ENCODE measurements at places on chromosomes 2 and 18. TPM values are rescaled to one million over a fixed set of nuclear protein-coding genes. Genes with fewer than 3 reads are reported as not detected.
A peak's percentile ranks its signal among the peaks of the same experiment; 100 is the strongest.

The SOCS6 gene
- total RNA-seq: 0.60 TPM

The ACADL gene
- total RNA-seq: not detected

DNA sequence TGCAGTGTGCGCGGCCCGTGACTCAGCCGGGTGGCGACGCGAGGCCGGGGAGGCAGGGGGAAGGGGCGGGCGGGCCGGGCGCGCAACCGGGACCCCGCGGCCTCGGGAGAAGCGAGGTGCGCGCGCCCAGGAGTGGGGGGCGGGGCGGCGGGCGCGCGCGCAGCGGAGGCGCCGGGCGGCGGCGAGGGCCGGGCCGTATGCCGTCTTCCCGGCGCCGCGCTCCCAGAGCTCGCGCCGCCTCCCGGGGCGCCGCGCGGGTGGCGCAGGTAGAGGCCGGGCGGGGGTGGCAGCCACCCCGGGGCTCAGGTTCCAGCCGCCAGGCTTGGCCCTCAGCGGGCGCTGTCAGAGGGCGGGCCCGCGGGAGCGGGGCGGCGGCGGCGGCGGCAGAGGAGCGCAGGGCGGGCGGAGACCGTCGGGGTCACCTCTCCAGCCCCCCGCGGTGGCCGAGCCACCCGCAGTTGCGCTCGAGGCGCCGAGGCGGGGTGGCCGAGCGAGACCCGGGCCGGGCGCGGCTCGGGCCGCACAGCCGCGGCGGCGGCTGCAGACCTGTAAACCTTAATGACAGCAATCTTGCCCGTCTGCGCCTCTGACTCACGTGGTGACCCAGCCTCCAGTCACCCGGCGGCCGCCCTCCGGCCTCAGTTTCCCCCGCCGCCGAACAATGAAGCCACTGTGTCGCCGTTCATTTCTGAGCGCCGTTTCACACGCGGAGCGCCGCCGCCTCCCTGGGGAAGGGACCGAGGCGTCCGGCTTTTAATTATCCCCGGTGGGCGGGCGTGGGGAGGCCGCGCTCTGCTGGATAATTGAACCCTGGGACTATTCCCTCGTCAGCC is 25.3 kb upstream of the SMAD7 start:
- H3K4me3 ChIP-seq: peak overlapping the region; percentile 68
- H3K27ac ChIP-seq: no peak overlapping the region
- peaks cover 21% of the 10 kb centered on the region for H3K27me3 ChIP-seq
- H3K4me1 ChIP-seq: peaks cover 5% of the 10 kb centered on the region
- peak; percentile 63 for DNase-seq
- H3K36me3 ChIP-seq: no peaks in the 10 kb centered on the region

GRCh38 chr2:238061315-238062202 is 758 bp downstream of the SCLY start:
- peaks cover 55% of the 10 kb centered on the region for H3K4me1 ChIP-seq
- peak overlapping the region; percentile 90 for H3K4me3 ChIP-seq
- peak; percentile 51 for DNase-seq
- peaks cover 26% of the 10 kb centered on the region for H3K36me3 ChIP-seq

DNA sequence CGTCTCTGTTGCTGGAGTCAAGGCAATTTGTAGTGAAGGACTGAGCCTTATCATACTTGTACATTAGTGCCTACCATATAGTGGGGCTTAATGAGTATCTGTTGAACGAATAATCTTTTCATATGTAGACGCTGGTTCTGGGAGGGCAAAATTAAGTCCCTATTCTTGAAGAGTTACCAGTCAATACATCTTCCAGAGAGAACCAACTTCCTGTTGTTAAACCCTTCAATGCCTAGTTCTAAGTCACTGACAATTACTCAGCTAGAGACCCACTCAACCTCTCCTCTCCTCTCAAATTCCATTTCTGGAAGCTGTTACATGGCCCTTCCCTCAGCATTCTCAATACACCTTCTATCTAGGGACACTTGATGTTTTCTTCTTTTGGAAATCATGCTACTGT is 1.1 kb upstream of the MOB4 start:
- H3K27me3 ChIP-seq: no peaks in the 10 kb centered on the region
- peaks cover 30% of the 10 kb centered on the region for H3K4me1 ChIP-seq
- DNase-seq: no peak
- H3K4me3 ChIP-seq: peak overlapping the region; percentile 98
- peak overlapping the region; percentile 89 for H3K27ac ChIP-seq

DNA sequence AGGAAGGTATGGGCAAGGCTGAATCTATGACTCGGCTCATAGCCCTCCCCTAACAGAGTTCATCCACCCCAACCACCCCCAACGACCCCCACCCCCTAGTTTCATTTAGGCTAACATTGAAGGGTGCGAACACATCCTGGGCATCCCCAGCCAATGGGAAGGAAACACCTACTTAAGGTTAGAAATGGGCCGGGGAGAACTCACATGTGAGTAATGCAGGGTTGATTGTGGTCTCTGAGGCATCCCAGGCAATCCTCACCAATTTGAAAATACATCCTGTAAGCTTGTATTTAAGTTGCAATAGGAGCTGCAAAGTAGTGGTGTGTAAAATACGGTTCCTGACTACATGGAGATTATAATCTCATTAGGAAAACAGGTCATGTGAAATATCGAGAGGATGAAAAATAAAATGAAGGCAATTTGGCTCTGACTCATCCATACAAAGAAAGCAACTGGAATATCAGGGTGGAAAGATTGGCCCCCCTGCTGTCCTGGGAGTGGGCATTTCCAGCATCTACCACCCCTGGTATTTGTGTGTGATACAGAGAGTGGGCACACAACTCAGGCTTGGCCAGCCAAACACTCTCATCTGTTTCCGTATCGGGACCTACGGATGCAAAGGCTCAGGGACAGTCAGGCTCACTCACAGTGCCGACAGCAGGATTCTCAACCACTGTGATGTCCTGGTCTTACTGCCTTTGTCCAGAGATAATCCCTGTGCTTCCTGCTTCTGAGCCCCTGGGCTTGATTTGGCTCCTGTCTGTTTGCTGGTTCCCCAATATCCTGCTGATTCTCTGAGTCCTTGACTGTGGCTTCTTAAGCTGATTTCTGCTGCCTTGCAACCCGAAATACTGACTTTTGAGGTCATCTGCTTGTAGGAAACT is 90.0 kb upstream of the NCKAP5 start:
- H3K4me3 ChIP-seq: no peak overlapping the region
- no peaks in the 10 kb centered on the region for H3K36me3 ChIP-seq
- peaks cover 2% of the 10 kb centered on the region for H3K27me3 ChIP-seq

DNA sequence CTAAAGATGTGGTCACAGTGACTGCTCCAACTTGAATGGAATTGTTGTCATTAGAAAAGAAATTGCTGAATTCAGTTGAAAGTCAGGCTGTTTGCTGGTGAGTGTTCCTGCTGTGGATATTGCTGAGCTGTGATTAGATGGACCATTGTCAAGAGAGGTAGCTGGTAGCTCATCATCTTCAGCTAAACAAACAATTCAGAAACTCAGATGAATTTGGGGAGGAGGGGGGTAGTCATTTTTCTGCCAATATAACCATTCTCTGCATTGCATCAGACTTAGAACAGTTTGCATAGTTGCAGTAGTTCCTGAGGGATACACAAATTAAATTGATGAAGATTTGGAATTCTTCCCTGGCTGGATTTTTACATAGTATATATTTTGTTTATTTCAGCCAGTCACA is 108.3 kb downstream of the MTCL1 start:
- peaks cover 2% of the 10 kb centered on the region for H3K4me1 ChIP-seq
- H3K36me3 ChIP-seq: no peaks in the 10 kb centered on the region
- no peak overlapping the region for H3K27ac ChIP-seq
- no peaks in the 10 kb centered on the region for H3K27me3 ChIP-seq
- DNase-seq: no peak

DNA sequence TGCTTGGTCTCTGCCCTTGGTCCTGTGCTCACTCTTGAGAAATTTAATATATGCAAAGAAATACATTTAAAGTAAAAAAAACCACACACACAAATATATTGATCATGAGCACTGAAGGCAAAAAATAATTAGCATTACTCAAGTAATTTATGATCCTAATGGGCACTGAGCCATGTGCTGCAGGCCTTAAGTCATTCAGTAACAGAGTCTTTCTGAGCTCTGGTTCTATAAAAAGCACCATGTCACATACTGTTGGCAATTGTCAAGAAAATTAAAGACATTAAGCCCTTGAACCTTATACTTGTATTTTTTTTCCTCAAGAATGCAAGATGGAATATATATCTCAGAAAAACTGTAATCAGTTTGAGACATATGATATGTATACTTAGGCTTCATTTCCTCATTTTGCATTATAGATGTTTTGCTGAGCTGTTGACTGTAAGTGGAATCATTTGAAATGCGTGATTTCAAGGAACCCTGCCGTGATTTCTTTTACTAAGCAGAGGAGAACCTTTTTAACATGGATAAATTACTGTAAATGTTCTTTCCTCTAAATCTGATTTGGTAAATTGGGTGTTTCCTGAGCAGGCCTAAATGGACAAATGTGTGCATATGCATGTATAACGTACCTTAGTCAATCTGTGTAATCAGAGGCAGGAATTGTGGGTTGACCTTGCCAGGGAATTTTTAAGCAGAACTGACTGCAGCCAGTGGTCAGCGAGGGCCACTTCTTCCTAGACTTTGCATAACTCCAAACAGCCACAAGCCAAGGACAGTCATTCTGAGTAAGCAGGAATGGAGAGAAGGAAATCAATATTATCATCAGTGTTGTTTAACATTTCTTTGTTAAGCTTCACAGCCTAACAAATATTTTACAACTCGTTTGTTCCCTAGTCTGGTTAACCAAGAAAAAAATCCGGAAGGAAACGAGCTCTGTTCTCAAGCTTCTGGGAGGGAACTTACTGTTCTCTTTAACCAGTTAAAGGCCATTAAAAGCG is 191.5 kb upstream of the ATP5MC3 start:
- no peaks in the 10 kb centered on the region for H3K4me1 ChIP-seq
- H3K27me3 ChIP-seq: peaks cover 15% of the 10 kb centered on the region
- DNase-seq: no peak
- no peak overlapping the region for H3K27ac ChIP-seq
- H3K4me3 ChIP-seq: no peak overlapping the region

GRCh38 chr18:61400016-61400635 is 66.9 kb downstream of the CDH20 start:
- H3K36me3 ChIP-seq: no peaks in the 10 kb centered on the region
- no peak overlapping the region for H3K4me3 ChIP-seq
- no peak overlapping the region for H3K27ac ChIP-seq
- DNase-seq: no peak
- H3K4me1 ChIP-seq: no peaks in the 10 kb centered on the region

DNA sequence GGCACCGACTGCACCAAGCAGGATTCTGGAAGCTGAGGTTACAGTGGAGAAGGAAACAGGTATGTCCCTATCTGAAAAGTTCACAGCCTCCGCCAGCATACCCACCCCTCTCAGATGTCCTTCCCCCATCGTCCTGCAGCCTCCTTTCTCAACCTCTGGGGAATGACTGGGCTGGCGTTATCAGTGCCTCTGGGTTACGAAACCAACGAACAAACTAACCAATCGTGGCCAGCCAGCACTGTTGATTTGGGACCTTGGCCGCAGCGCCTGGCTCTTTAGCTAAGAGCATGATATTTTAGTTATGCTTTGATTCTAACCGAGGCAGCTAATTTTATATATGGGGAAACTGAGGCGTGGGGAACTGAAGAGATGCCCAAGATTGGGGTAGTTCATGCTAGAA is 233.0 kb downstream of the TFCP2L1 start:
- H3K36me3 ChIP-seq: no peaks in the 10 kb centered on the region
- H3K27ac ChIP-seq: no peak overlapping the region
- H3K4me3 ChIP-seq: no peak overlapping the region
- H3K4me1 ChIP-seq: no peaks in the 10 kb centered on the region
- no peaks in the 10 kb centered on the region for H3K27me3 ChIP-seq

DNA sequence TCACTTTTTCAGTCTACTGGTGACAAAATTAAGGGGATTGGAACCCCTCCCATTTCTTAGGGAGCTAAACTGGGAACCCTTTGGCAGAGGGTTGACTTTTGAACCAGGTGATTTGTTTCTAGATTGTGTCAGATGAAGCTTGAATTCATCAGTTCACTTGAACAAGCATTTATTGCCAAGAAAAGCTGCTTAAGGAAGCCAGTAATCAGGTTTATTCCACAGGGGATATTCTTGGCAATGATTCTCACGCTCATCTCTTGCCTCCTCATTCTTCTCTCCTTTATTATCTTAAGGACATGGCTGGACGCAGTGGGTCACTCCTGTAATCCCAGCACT is 101.0 kb downstream of the ALPK2 start:
- DNase-seq: no peak
- no peak overlapping the region for H3K27ac ChIP-seq
- no peak overlapping the region for H3K4me3 ChIP-seq

DNA sequence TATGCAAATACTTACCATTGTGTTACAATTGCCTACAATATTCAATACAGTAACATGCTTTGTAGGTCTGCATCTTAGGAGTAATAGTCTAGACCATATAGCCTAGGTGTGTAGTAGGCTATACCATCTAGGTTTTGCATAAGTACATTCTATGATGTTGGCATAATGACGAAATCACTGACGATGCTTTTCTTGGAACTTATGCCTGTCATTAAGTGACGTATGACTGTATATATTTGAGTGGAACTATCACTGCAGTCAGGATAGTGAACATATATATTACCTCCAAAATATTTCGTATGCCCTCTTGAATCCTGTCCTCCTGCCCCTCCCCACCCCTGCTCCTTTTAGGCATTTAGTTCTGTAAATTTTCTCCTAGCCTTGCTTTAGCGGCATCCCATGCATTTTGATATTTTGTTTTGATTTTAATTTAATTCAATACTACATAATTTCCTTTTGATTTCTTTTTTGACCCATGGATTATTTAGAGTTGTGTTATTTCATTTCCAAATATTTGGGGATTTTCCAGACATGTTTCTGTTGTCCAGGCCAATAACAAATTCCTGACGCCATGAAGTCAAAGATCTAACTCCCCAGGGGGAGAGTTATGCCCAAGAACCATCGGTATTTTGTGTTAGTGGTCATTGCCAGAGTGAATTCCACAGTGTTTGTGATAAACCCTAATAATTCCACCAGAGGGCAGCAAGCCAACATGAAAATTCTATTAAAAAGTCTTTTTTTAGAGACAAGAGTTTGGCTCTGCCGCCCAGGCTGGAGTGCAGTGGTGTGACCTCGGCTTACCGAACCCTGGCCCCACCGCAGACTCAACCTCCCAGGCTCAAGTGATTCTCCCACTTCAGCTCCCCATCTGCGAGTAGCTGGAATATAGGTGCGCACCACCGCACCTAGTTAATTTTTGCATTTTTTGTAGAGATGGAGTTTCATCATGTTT is 24.2 kb upstream of the CASP8 start:
- H3K36me3 ChIP-seq: peaks cover 50% of the 10 kb centered on the region
- DNase-seq: peak; percentile 72
- peak overlapping the region; percentile 87 for H3K27ac ChIP-seq
- peaks cover 45% of the 10 kb centered on the region for H3K4me1 ChIP-seq

DNA sequence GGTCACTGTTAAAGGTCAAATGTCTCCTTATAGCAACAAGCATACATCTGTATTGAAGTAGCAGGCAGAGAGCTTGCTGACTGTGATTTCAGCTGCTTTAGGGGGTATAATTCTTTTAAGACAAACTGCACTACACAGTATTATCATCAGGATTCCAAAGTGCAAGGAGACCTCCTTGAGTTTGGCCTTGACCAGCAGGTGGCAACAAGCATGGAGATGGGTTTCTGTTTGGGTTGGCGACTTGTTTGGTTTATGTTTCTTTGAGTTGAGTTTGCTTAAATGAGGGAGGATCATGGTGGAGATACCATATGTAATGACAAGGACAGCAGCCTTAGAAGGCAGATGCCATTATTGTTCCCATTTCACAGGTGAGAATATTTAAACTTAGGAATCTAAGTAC is 681.0 kb upstream of the ID2 start:
- DNase-seq: no peak
- H3K4me3 ChIP-seq: no peak overlapping the region
- peaks cover 3% of the 10 kb centered on the region for H3K4me1 ChIP-seq
- no peak overlapping the region for H3K27ac ChIP-seq
- no peaks in the 10 kb centered on the region for H3K36me3 ChIP-seq
- no peaks in the 10 kb centered on the region for H3K27me3 ChIP-seq
